ENCODE measurements at places on chromosomes 11 and 22. TPM values are rescaled to one million over a fixed set of nuclear protein-coding genes. Genes with fewer than 3 reads are reported as not detected.

The MRGPRE gene
- not detected for total RNA-seq

The MYBPC3 gene
- not detected for total RNA-seq

The TPBGL gene
- total RNA-seq, result not detected

The MISFA gene
- total RNA-seq, result 0.54 TPM

The GDPD4 gene
- not detected for total RNA-seq

The BCR gene
- 176 TPM for total RNA-seq

The SLC29A2 gene
- total RNA-seq, result 0.28 TPM

The SLC22A25 gene
- total RNA-seq, result not detected

The AMOTL1 gene
- 35.2 TPM for total RNA-seq

The PANX3 gene
- total RNA-seq, result not detected

The FOLH1 gene
- 0.85 TPM for total RNA-seq

The CLMP gene
- 11.6 TPM for total RNA-seq

The FAM111B gene
- 6.3 TPM for total RNA-seq

The CREB3L1 gene
- 8.3 TPM for total RNA-seq

The CEND1 gene
- total RNA-seq, result under 0.01 TPM

The P2RX3 gene
- total RNA-seq, result not detected

The MS4A3 gene
- not detected for total RNA-seq

The CDC42EP1 gene
- total RNA-seq, result 23.1 TPM

The LRP4 gene
- total RNA-seq, result 0.66 TPM

The ISX gene
- not detected for total RNA-seq

The SHISAL1 gene
- total RNA-seq, result under 0.01 TPM

The CSF2RB gene
- total RNA-seq, result 3.5 TPM

The CELF1 gene
- total RNA-seq, result 70.4 TPM

The CNIH2 gene
- total RNA-seq, result 0.09 TPM

Data from endothelial cell of coronary artery (primary cell).